ENCODE measurements at places on chromosomes 1 and 21.

GRCh38 chr1:94719926-94720793, 100.0 kb upstream of the SLC44A3 start:
- DNase-seq: no peak

DNA sequence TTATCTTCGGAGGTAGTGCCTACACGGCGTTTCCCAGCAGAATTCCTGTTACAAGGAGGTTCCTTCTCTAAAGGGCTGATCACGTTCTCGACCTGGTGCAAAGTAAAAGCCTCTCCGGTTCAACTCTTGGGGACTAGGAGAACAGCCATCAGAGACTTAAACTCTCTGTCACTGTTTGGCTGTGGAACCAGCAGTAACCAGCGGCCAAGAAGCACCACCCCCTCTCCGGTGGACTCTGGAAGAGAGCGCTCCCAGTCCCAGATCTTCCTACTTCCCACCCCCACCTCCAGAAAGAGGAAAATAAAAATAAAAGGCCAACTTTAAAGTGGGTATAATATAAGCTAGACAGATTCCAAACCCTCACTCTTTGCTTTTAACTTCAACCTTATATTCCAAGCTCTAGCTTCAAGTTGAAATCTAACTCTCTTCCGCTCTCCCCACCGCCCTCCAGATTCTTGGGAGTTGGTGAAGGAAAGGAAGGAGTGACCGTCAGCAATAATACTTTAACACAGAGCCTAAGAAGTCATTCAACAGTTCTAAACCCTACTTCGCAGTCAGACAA, 2.9 kb downstream of the BRINP3 start:
- no peak for DNase-seq

- peak; percentile 71 for DNase-seq
Measured at GRCh38 chr1:16082283-16083038, 9.0 kb upstream of the FAM131C start.

DNA sequence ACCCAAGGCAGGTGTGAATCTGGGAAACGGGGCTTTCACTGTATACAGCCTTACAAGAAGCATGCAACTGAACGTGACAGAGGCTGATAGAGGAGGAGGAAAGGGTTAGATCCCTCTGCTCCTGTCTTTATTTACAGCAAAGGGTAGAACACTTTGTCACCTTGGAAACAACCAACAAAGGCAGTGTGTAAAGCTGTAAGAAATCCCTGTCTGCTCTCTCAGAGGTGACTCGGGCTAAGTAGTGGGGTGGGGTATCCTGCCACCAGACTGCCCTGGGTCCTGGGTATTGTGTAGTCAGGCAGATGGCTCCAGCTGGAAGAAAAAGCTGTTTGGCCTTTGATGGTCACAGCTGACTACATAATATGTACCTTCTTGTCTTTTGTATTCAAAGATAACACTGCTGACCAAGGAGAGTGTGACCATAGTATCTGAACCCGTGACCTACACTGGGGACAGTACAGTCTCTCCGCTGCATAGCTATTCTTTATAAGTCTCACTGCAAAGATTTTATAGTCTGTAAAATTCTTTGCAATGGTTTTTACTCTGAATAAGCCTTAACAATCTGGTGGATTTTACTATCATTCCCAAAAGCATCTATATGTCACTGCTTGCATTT, 22.1 kb upstream of the POU2F1 start:
- DNase-seq: no peak

- peak; percentile 0 for DNase-seq
Measured at GRCh38 chr1:30191154-30191702, 532.2 kb downstream of the MATN1 start.

DNA sequence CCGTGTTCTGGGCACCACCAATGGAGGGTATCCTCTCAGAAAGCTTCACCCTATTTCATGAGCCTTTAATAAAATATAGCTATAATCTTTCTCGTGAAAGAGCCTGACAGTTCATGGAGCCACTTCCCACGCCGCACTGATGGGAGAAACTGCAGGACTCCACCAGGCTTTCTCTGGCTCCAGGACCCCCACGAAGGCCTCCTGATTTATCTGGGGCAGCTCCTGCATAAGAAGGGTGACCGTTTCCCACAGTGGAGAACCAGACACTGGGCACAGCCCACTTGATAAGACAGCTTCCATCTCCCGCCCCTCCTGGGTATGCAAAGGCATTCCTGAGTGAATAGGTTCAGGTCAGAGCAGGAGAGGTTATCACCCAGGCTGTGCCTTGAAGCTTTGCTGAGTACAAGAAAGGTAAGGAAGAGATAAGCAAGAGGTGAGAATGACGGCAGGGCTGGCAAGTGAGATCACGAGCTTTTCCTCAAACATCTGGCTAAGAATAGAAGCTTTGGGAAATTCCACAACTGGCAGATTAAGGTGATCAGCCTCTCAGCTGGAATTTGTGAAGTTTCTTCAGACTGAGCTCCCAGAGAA, 499.8 kb downstream of the KIF26B start:
- DNase-seq: no peak

DNA sequence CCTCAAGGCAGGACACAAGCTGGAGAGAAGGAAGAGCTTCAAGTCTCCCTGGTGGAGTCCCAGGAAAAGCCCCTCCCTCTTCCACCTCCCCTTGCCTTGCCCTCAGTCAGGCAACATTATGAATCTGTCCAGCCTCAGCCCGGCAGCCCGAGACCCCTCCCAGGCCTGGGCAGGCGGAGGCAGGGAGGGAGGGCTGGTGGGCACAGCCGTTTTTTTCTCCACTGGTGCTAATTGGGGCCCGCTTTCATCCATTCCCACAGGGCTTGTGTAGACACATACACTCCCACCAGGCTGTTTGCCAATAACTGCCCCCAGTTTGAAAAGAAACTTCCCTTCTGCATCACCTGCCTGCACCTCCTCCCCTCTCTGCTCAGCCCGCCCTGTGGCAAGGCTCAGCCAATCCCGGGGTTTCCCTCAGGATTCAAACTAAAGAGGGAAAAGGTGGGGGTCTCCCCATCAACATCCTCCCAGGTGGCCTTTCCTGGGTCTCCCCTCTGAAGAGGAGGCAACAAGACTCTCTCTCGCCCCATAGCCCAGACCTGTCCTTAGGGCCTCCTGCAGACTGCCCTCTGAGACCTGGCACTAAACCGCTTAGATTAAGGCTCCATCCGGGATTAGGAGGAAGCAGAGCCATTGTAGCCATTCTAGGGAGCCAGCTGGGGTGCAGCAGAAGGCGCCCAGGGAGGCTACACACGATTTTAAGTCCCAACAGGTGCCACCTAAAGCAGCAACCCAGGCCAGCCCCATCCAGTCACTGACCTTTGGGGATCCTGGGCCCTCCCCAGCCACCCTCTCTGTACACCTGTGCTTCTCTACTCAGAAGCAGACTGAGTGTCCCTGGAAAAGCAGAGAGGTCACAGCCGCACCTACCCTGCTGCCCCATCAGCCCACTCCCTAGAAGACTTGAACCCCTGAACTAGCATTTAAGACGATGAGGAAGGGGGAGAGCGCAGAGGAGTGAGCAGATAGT, 3.5 kb downstream of the IGSF9 start:
- no peak for DNase-seq

- no peak for DNase-seq
Measured at GRCh38 chr1:71074681-71075080, 6.2 kb downstream of the ZRANB2 start.

- no peak for DNase-seq
Measured at GRCh38 chr1:172978595-172978994, 72.1 kb downstream of the TNFSF18 start.

GRCh38 chr1:90986953-90987352, 34.9 kb downstream of the ZNF644 start:
- no peak for DNase-seq

- peak; percentile 55 for DNase-seq
Measured at GRCh38 chr1:170377896-170378634, 153.9 kb upstream of the GORAB start.

DNA sequence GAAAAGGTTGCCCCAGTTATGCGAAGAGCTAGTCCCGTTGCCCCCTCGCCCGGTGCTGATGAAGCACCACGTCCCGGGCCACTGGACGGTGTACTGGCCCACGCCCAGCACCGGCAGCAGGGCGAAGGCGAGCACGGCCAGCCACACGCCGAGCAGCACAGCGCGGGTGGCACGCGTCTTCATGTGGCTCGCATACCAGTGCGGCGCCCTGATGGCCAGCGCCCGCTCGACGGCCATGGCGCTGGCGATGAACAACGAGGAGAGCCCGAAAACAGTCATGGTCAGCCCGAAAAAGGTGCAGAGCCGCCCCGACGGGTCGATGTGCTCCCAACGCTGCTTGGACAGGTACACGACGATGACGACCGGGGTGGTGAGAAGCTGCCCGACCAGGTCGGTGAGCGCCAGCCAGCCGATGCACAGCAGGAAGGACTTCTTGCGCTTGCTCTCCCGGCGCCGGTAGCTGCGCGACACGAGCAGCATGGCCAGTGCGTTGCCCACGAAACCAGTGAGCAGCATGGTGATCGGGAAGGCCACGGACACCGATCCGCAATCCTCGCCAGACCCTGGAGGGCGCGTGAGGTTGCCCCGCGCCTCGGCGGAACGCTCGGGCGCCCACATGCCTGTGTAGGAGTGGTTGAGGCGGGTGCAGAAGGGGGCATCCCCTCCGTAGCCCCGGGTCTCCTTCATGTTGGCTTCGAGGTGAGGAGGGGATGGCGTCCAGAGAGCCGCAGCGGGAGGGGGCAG, 553 bp downstream of the PTGER3 start:
- no peak for DNase-seq

- DNase-seq: no peak
Measured at GRCh38 chr1:36269408-36269838, 36.7 kb upstream of the SH3D21 start.

- no peak for DNase-seq
Measured at GRCh38 chr1:24743404-24744211, 1.6 kb upstream of the CLIC4 start.

DNA sequence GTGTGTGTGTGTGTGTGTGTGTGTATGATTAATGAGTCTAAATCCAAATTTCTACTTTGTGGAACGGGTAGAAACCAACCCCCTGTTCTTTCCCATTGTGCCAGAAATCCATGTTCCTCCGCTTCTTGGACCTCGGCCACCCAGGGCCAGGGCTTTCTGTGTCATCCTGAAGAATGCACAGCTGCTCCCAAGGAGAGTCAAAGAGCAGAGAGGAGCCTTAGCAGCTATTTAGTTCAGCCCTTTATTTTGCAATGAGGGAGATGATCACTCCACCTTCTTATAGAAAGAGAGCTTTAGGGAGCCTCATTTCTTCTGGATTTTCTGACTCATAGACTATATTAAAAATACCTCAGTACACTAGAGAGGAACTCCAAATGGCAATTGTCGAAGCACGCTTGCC, 489.3 kb upstream of the VAMP3 start:
- peak; percentile 91 for DNase-seq

DNA sequence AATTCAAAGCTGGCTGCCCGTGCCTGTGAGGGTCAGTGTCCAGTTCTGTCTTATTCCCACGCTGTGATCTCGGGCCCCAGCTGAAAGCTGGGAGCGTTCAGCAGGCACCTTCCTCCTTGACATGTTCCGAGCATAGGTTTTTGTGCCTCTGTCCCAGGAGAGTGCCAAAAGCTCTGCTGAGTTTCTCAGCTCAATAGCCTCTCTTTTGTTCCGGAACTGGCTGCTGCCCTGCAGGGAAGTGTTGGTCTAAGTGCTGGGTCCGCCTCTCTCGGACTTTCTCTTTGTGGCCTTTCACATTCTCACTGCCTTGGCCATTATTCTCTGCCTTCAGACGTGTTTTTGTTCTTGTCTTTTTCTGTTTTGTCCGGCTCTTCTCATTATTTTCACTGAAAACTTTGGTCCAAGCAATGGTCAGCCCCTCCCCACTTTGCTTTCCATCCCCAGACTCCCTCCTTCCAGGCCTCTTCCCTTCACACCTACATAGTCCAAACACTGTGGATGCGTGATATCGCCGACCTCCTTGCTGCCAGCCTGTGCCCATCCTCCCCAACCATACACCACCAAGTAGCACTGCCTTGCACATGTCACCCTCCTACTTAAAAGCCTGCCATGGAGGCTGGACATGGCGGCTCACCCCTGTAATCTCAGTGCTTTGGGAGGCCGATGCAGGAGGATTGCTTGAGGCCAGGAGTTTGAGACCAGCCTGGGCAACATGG, 233.8 kb downstream of the RHOU start:
- DNase-seq: no peak

DNA sequence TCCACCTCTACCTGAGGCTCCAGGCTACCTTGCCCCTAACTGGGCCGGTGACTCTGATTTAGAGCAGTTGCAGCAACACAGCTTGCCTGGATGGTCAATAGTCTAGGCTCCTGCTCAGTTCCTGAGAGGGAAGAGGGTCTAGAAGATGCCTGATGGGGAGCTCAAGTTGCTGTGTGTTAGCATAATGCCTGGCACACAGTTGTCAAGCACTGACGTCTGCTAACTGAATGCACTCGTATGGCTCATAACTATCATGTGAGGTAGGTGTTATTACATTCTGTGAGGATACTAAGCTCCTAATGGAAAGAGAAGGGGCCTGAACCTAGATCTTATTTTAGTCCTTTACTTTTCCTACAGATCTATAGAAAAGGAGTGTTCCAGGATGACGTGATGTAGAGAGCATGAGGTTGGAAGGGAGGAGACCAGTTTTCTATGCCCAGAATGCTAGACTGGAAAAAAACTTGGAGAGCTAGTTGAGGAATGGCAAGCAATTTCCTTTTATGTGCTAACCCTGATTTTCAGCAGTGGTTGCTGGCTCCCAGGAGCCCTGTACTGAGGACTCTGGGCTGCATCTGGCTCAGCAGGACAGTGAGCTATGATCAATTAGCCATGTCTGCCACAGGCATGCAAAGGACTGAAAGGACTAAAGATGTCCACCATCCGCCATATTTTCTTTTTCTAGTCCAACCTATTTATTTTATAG, 30.0 kb downstream of the FAM78B start:
- no peak for DNase-seq

GRCh38 chr1:43067977-43068751, 103.9 kb downstream of the EBNA1BP2 start:
- DNase-seq: no peak

DNA sequence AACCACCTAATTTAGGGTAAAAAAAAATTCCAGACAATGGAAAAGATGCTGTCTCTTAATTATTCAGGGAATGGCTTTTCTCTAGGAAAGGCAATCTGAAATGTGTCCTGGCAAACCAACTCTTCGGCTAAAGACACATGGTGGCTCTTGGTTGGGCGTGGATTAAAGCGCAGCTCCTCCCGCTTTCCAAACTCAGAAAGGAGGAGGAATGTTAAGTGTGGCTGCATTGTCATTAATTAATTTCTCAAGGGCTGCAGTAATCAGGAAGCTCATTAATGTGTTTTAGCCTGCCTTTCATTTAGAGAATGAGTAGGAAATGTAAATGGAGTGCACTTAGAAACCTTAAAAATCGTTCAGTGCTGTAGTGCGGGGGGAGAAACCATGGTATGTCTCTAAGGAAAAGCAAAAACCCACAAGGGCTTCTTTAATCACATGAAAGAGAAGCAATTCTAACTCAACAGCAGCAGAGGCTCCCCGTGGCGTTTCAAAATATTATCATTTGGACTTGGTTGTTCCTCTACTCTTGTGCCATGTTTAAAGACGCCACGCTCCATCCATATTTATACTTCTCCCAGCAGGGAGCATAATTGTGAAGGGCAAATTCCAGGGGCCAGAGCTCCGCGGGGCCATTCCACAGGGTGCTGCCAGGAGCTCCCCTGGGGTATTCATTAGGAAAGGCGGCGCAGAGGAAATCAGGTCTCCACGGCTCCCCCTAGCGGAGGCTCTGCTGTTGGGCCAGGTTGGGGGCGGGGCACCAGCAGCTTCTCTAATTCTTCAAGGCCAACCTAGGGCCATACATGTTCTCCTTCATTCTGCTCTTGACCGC, 91.9 kb upstream of the SSX2IP start:
- peak; percentile 73 for DNase-seq

Measured in myocyte (in vitro differentiated cells).